ENCODE measurements at places on chromosomes 5 and 9.

DNA sequence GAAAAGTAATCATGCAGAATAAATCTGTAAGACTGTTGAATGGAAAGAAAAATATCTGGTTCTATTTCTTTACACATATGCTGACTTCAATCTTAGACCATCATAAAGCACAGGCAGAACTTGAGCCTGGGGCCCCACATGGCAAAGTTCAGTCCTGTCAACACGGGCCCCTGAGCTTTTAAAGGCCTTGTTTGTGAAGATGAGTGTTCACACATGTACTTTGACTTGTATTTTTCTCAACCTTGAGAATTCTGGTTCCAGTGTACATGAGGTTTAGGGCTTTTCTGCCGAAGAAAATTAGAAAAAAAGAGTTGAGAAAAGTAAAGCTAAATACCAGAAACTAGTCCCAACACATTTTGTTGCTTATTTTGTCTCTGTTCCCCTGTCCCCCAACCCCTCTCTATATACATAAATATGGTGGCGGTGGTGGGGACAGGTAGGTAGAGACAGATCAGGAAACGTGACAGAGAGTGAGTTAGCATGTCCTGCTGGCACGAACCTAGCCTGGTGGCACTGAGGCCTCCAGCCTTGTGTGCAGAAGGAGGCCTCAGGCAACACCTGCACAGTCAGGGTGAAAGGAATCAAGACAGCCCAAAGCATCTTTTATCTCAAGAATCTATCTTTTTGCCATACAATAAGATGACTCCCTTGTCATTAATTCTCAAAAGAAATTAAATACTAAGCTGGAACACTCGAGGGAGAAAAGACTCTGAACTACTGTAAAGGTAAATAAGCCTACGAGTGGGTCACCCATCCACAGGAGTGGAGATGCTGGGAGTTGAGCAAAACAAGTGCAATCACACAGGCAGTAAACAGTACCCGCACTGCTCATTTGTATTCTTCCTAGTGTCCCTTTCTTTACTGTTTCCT, 22.9 kb downstream of the LIFR start:
- no peak for DNase-seq

DNA sequence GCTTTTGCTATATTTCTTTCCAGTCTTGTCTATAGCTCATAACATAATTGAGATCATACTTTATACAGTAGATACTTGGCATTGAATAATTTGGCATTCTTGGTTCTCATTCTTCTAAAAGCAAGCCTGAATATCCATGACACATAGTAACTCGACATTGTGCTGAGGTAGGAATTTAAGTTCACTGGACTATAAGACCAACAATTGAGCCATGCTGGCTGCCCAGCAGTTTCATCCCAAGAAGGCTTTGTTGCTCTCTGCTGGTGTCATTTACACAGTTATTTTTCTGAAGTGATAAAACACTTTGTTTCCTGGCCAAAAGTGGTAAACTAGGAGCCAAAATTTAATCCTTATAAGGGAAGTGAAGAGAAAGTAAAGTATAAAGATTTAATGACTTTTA, 192.0 kb downstream of the ADAMTSL1 start:
- DNase-seq = no peak

- no peak for DNase-seq
Observed at GRCh38 chr5:97118261-97119006, 24.0 kb downstream of the LIX1 start.

DNA sequence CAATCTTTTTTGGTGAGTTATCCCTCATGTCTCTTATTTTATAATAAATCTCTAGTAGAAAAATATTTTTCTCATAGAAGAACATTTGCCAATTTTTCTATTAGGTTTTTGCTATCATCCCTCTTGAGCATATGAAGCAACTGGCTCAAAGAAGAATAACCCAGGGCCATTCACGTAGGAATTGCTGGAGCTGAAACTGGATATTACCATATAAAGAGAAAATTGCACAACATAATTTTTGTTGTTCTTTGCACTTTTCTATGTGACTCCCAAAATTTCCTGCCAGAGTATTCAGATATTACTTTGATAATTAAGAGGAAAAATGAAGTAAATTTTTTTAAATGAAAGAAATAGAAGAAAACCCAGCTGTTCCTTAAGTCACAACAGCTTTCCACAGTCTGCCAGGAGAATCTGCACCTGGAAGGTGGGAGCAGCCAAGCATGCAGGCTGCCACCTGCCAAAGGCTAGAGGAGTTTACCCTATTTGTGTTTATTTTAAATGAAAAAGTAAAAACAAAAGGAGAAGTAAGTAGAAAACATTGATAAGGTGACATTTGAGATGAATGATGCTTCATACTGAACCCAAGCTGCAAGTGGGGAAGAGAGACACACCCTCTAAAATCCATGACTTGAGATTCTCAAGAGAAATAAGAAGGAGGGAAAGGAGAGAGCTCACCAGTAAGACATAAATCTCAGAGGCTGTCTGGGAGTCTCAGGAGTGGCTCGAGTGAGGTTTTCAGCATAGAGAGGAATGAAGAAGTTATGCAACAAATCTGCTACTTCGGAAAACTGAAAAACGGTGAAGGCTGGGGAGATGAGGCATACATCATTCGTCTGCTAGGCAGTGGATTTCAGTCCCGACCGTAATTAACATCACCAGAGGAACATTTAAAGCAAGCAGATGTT, 31.5 kb upstream of the FREM1 start:
- no peak for DNase-seq

- DNase-seq = no peak
Observed at GRCh38 chr9:88757406-88758010, 222.5 kb downstream of the NXNL2 start.

DNA sequence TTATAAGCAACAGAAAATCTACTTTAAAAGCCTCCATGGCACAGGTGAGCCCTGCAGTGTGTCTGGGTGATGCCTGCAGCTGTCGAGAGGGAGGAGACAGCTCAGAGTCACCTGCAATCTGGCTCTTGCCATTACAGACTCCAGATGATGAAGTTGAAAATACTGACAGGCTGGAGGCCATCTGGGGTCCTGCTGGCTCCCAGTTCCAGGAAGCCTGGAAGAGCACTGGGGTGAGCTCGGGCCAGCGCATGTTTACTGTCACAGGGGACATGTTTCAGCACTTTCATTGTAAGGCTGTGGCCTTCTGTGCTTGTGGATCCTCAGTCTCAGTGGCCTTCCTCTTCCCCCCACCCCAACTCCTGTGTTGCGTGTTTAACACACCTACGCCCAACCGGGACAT, 28.4 kb downstream of the CEL start:
- no peak for DNase-seq

DNA sequence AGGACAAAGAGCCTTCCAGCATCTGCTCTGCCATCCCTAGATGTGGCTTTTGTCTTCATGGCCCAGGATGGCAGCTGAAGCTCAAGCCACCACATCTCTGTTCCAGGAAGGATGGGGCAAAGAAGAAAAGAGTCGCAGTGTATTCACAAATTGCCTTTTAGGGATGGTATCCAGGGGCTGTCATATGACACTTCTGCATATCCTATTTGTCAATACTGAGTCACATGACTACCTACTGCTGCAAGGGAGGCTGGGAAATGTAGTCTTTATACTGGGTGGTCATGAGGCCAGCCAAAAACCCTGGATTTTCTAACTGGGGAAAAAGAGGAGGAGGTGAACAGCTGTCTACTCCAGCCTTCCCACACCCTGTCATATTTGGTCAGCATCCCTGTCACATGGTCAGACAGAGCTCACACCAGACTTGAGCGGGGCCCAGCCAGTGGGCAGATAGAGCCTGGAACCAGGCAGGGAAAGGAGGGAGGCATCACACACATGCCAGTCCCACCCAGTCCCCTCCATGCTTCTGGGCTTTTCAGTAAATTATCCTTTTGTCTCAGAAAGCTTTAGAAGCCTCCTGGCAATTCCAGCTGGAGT, 52.0 kb downstream of the OLFM1 start:
- DNase-seq = no peak

- no peak for DNase-seq
Observed at GRCh38 chr5:149387982-149388381, 8.9 kb upstream of the IL17B start.

DNA sequence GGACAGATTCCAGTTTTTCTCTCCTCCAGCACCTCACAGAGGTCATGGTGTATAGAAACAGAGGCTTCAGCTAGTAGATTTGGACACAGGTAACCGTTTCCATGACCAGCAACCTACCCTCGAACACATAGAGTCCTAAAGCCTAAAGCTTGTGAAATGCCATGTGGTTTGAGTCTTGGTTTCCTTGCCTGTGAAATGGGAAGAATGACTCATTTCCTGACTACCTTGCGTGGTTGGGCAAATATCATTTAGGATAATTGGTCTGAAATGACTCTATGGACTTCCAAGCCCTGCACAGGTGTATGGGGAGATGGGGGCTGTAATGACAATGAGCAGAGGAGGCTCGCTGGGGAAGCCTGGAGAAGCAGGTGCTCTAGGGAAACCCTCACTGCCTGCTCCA, 134.6 kb downstream of the TTLL11 start:
- no peak for DNase-seq

DNA sequence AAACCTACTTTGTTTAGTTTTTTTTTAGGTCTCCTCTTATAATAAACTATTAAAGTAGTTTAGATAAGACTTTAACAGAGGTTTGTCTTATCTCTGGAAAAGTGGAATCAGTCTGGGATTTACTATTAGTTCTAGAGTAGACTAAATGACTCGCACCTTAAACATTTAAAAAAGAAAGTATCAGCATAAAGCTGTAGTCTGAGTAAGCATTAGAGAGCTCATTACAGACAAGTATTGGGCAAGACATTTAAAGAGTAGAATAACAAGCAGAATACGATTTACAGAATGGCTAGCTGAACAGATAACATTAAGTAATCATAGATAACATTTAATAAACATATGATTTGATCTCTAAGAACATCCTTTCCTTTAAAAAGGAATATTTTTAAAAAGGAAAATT, 226.0 kb upstream of the DMAC1 start:
- no peak for DNase-seq

DNA sequence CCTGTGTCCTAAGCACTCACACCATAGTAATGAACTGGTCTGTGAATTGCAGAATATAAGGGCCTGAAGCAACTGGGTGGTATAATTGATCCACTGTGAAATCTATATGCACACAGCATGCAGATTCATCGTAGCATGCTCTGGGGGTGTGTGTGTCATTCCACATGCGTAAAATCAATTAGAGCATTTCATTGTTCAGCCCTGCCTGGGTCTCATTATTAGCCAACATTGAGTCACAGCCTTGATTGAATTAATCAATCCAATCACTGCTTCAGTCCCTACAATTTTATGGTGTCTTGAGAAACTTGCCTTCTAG, 248.0 kb downstream of the ADAMTSL1 start:
- no peak for DNase-seq

DNA sequence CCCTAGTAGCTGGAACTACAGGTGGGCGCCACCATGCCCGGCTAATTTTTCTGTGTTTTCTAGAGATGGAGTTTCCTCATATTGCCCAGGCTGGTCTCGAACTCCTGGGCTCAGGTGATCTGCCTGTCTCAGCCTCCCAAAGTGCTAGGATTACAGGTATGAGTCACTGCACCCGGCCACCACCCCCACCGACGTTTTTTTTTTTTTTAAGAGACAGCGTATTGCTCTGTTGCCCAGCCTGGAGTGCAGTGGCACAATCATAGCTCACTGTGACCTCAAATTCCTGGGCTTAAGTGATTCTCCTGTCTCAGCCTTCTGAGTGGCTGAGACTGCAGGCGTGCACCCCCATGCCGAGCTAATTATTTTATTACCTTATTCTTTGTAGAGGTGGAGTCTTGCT, 38.2 kb downstream of the WDR70 start:
- DNase-seq = no peak

DNA sequence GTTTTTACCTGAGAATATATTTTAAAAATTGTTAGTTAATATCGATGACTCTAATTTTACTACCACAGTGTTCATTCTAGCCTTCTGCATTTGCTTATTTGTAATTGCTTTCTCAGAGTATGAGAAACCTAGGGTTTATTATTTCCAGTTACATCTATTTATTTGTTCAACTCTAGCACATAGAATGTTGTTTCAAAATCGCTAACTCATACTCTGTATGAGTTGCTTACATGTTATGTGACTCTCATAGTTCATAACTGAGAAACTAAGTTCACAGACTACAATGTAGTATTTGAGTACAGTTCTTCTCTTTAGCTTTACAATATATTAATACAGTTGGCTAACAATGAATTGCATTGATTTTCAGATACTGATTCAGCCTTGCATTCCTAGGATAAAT, 103.2 kb downstream of the MACROH2A1 start:
- no peak for DNase-seq

DNA sequence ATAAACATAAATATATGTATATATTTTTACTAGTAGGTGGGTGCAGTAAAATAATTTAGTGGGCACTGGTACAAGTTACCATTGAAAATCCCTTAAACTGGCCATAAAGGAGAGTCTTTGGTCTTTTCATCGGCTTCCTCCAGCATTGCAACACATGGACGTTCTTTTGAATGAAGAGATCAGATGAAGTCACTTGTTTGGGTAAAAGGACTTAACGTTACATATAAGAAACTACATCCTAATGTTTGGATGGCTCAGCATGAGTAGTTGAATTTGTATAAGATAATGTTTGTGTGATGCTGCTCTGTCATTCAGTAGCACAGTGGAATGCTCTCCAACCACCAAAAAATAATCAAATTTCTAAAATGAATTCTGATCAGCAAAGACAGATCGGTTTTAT, 31.6 kb downstream of the AFAP1L1 start:
- DNase-seq = no peak

DNA sequence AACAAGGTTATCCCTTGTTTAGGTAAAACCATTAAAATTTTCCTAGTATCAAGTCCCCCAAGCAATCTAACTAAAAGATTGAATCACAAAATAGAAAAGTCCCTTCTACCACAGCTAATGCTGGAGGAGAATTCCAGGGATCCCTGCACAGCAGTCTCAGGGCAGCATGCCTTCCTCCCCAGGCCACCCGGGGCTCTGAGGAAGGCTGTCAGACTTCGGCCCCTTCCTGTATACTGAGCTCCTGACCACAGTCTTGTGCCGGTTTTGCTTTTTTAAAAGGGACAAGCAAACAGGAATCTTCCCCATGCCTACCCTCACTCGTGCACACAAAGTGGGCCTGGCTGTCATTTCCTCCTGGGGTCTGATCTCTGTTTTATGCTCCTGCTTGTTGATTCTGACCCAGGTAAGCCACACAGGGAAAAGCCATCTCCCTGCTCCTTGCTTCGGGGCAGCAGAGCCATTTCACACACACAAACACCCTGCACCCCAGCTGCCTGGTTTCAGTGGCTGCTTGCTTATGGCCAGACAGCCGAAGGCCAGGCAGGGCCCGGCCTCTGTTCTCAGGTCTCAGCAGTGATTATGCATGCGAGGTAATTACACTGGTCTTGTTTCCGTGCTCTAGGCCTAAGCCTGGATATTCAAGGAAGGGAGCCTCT, 211.9 kb downstream of the NXNL2 start:
- no peak for DNase-seq
